ENCODE measurements at places on chromosomes 7 and 10. TPM values are rescaled to one million over a fixed set of nuclear protein-coding genes. Genes with fewer than 3 reads are reported as not detected.

Gene GOLGA7B
- 0.93 TPM for total RNA-seq

Gene NODAL
- total RNA-seq: not detected

Gene GPR37
- 0.30 TPM for total RNA-seq

Gene ZNF503
- total RNA-seq: 1.9 TPM

Gene ASAH2
- 1.7 TPM for total RNA-seq

Gene PNLIPRP3
- not detected for total RNA-seq

Gene BMPER
- 0.47 TPM for total RNA-seq

Gene VAX1
- total RNA-seq: not detected

Gene IMPDH1
- 47.9 TPM for total RNA-seq

Gene FAM221A
- 1.5 TPM for total RNA-seq

Gene VWA2
- total RNA-seq: not detected

Gene MMD2
- not detected for total RNA-seq

Gene PIK3CG
- not detected for total RNA-seq

Gene PROSER2
- 14.6 TPM for total RNA-seq

Gene GRID1
- not detected for total RNA-seq

Gene AKR1C1
- total RNA-seq: 2.7 TPM

Gene HOXA2
- total RNA-seq: 4.2 TPM

Gene PALD1
- 12.8 TPM for total RNA-seq

Gene SPDYE2
- total RNA-seq: not detected

Gene TAS2R5
- 0.18 TPM for total RNA-seq
